Heart left ventricle (tissue), 16 donors: ENCODE measurements at places on chromosomes 5 and 9. TPM values are rescaled to one million over a fixed set of nuclear protein-coding genes. Genes with fewer than 3 reads are reported as not detected.

The SV2C gene
- 0.12 TPM for total RNA-seq

The FOXD4L3 gene
- total RNA-seq, result not detected

The ADAMTS19 gene
- 1.2 TPM for total RNA-seq

The MTAP gene
- total RNA-seq, result 17.5 TPM

The CDH9 gene
- total RNA-seq, result not detected

The HAVCR2 gene
- 1.0 TPM for total RNA-seq
